Brain microvascular endothelial cell (primary cell): ENCODE measurements at places on chromosomes 1 and 21.

DNA sequence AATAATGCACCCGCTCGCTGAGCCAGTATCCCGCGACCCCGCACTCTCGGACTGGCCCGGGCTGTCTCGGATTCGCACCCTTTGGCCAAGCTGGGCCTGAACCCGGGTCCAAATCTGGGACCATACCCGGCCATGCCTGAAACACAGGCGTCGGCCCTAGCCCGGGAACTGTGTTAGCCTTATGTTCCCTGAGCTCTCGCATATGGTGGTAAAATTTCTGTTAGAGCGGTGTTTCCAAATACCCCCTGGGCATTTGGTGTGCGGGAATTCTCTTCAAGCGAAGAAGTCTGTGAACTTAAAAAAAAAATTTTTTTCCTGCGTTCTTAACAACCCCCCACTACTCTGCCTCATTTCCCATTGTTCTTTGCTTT, 3.1 kb downstream of the RNF220 start:
- DNase-seq = no peak

GRCh38 chr1:43284065-43284464, 1.3 kb downstream of the C1orf210 start:
- DNase-seq = no peak

DNA sequence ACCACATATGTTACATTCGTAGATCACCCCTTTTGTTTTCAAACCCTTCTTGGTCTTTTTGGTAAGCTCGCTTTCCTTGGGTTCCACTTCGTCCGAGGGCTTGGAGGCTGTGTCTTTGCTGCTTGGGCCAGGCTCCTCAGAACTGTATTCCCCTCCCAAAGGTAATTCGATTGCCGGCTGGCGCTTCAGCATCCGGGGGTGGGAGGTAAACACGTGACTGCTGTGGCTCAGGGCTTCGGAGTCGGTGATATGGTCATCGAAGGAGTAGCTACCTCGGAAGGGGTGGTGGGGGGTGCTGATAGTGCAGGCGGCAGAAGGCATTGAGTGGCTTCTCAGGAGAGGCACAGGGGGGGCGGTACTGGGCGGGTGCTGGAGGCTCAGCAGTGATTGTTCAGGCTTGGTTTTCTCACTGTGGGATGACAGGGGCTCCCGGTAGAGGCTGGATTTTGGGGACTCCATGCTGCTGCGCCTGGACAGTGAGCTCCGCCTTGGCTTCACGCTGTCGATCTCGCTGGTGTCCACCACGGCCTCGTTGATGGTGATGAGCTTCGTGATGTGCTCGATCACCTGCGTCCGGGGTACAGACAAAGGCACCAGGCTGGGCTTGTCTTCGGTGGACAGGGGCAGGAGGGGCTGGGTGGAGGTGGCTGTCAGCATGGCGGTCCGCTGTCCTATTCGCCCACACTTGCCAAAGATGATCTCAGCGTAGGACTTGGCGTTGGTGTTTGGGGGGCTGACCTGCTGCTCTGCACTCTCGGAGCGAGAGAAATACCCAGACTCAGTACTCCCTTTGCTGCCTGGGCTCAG, 98.6 kb upstream of the EDN2 start:
- no peak for DNase-seq

DNA sequence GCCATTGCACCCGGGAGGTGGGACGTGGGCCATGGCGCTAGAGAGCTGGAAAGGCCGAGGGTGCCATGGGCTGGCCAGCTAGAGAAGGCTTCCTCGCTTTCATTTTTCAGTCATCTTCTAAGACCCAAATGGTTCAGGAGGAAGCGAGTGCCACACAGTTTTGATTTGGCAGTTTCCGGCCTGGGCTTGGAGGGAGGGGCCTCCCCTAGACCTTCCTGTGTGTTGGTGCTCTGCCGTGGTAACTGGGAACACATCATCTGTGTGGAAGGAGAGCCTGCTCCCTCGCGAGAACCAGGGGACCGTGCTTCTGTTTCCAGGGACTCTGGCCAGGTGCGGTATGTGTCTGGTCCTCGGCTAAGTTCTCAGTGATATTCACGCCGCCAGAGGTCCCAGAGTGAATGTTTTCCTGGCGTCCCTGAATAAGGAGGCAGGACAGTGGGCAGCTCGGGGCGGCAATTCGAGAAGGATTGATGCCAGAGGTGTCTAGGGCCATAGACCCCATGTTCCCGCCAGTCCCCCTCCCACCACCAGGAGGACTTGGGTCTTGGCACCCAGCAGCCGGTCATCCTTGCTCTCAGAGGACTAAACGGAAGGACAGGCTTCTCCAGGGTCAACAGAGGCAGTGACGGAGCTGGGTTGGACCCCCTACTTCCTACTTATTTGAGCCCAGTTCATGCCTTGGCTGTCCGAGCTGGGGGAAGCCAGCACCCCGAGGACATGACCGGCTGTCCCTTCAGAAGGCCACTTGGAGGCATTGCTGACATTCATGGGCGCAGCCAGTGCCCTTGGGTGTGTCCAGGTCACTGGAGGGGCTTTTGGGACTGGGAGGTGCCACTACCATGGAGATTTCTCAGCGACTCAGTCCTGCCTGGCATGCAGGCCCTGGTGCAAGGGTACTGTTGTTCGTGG, 2.7 kb upstream of the NPHP4 start:
- no peak for DNase-seq
